ENCODE measurements at places on chromosomes 13 and 19.

DNA sequence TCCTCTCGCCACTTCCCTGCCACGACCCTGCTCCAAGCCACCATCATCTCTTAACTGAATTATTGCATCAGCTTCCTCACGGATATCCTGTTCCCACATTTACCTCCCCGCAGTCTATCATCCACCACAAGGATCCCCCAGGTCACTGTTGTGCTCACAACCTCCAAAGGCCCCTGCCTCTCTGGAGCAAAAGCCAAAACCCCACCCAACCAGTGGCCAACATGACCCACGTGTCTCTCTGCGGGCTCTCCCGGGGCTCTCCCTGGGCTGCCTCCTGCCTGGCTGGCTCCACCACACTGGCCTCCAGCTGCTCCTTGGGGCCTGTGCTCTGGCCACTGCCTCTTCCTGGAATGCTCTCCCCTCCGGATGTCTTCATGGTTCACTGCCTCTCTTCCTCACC, 809.3 kb downstream of the UQCRFS1 start:
- no peak for DNase-seq

DNA sequence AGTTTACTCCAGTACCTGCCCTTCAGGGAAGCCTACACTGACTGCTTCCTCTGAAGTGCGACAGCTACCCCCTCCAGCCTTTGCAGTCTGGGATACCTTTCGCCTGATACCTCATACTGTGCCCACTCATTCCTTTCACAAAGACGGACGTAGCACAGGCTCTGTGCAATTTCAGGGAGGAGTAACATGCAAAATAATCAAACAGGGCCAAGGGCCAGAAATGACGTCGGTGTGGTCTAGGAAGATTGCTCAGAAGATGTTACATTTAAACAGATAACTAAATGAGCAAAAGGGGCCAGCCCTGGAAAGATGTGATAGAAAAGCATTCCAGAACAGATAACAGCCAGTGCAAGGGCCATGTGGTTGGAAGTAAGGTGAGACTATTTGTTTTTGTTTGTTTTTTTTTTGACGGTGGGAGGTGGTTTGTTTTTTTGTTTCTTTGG, 6.6 kb upstream of the DDX39A start:
- no peak for DNase-seq

DNA sequence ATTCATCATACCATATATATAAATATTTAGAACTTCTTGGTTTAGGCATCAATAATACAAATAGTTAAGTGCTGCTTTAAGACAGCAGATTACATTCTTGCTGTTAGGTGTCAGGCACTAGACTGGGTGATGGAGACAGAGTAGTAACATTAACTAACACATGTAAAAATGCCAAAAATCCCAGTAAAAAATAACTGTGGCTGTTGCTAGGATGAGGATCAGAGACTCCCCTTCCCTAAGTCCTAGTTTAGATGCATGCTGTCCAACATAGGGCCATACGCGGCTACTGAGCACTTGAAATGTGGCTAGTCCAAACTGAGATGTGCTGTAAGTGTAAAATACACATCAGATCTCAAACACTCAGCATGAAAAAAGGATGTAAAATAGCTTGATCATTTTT, 94.7 kb downstream of the CDADC1 start:
- DNase-seq: no peak

- no peak for DNase-seq
Observed at GRCh38 chr13:45327253-45327955, 13.6 kb downstream of the TPT1 start.

DNA sequence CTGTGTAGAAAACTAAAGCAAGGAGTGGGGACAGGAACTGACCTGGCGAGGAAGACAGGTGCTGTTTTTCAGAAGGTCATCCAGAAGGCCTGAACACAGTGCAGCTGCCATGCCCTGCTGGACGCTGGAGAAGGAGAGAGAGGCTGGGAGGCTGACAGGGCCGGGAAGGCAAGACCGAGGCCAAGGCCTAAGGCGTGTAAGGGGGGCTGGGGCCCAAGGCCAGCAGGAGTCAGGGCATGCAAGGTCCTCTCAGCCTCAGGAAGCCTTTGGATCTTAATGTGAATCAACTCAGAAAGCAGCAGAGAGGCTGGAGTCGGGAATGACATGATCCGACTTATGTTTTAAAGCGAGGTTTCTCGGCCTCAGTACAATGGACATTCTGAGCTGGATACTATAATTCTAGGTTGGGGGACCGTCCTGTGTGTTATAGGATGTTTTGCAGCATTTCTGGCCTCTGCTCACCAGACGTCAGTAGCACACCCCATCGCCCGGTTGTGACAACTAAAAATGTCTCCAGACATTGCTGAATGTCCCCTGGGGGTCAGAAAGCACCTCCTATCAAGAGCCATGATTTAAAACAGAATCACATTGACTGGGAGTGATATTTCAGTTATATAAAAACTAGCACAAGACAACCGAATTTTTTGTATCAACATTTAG, 530.4 kb downstream of the MYO16 start:
- no peak for DNase-seq

GRCh38 chr13:44961997-44962396, 27.3 kb downstream of the NUFIP1 start:
- no peak for DNase-seq

- DNase-seq: no peak
Observed at GRCh38 chr19:40589591-40590429, 11.4 kb upstream of the LTBP4 start.

DNA sequence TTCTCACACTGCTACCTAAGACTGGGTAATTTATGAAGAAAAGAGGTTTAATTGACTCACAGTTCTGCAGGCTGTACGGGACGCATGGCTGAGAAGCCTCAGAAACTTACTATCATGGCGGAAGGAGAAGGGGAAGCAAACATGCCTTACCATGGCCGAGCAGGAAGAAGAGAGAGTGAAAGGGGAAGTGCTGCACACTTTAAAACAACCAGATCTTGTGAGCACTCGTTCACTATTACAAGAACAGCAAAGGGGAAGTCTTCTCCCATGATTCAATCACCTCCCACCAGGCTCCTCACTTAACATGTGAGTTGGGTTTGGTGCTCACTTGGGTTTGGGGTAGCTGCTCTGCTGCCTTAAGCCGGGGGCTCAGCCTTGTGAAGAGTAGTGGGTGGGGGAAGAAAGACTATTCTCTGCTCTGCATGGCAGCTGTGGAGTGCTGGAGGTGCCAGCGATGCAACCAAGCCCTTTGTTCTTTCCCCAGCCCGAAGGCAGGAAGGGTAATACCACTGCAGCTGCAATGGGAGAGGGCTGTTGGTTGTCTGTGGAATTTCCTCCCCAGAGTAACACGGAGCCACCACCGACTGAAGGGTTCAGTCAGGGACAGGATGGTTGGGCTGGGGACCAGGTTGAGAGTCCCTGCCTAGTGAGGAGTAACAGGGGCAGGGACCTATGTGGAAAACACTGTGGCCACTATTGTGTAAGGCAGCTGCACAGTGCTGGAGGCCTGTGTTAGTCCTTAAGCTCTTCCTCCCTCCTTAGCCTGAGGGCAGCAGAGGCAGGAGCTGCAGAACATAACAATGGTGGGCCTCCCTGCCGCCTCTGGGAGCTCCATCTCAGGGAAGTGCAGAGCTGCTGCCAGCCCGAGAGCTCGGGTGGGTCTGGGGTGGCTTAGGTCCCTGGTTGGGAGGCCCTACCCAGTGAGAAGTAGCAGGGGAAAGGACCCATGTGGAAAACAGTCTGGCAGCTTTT, 1262.5 kb downstream of the EFNB2 start:
- no peak for DNase-seq

DNA sequence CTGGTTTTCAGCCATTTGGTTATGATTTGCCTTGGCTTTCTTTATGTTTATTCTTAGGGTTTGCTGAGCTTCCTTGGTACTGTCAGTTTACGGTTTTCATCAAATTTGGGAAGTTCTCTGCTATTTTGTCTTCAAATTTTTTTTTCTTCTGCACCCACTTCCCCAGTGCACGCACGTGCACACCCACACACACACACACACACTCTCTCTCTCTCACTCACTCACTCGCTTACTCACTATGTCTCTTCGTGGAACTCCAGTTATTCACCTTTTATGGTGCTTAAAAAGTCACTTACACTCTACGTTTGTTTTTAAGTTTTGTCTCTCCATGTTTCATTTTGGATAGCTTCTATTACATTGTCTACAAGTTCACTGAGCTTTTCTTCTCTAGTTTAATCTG, 7.1 kb downstream of the AKAP11 start:
- peak; percentile 28 for DNase-seq

DNA sequence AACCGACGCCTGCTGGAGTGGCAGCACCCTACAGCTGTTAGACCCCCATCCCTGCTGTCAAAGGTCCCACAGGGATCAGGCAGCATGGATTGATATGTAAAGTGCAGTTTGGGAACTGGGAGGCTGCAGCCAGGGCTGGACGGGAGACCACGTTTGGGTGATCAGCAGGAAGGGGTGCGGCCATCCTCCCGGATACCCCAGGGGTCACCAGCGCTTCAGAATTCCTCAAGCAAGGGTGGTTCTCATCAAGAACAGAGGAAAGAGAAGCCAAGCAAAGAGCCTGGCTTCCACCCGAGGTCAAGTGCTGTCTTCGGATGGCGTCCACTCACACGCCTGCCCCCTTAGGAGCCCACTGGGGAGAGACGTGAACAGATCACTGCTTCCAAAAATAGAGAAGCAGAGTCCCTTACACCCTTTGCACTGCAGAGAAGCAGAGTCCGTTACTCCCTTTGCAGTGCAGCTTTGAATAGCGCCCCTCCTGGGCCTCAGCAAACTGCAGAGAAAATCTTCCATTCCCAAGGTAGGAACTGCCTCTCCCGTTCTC, 35.5 kb downstream of the DHRS12 start:
- DNase-seq: no peak

GRCh38 chr13:52130641-52131040, 1.8 kb upstream of the NEK5 start:
- DNase-seq: no peak

- DNase-seq: no peak
Observed at GRCh38 chr19:12802267-12803106, 618 bp downstream of the THSD8 start.

- no peak for DNase-seq
Observed at GRCh38 chr19:42619271-42619670, 24.5 kb upstream of the CEACAM8 start.

DNA sequence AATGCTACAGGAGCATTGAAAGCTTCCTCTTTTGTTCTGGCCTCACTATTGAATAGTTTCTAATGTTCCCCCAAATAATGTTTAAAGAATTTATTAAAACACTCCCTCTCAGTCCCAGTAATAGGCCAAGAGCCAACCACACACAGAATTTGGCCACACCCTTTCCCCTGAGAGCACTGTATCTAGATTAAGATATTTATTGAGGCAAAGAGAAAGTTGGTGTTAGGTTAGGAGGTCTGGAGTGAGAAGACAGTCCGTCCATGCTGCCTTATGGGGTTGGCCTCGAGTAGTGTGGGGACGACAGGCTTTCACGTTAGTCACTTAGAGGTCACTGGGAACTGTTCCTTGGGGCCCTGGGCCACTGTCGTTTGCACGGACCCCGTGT, 122.9 kb upstream of the RNF113B start:
- no peak for DNase-seq

- DNase-seq: no peak
Observed at GRCh38 chr19:48636859-48637448, at the start of gene DBP. Gene DBP (minus strand): TSS chr19:48637379. CDS start chr19:48636994, 385 bp downstream.

DNA sequence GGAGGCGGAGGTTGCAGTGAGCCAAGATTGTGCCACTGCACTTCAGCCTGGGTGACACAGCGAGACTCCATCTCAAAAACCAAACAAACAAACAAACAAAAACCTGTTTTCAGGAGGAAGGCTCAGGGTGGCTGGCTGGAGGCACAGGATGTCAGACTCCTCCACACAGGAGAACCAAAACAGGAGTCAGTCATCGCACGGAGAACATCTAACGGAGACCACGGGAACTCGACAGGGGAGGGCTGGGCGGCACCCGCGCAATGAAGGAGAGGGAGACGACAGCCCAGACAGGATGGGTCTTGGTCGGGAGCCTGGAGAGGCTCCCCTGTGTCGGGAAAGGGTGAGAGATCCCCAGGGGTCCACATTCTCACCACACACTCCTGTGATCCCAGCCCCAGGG, 20.8 kb upstream of the SLC7A9 start:
- DNase-seq: no peak

- DNase-seq: no peak
Observed at GRCh38 chr13:79604752-79605151, 123.8 kb downstream of the NDFIP2 start.

DNA sequence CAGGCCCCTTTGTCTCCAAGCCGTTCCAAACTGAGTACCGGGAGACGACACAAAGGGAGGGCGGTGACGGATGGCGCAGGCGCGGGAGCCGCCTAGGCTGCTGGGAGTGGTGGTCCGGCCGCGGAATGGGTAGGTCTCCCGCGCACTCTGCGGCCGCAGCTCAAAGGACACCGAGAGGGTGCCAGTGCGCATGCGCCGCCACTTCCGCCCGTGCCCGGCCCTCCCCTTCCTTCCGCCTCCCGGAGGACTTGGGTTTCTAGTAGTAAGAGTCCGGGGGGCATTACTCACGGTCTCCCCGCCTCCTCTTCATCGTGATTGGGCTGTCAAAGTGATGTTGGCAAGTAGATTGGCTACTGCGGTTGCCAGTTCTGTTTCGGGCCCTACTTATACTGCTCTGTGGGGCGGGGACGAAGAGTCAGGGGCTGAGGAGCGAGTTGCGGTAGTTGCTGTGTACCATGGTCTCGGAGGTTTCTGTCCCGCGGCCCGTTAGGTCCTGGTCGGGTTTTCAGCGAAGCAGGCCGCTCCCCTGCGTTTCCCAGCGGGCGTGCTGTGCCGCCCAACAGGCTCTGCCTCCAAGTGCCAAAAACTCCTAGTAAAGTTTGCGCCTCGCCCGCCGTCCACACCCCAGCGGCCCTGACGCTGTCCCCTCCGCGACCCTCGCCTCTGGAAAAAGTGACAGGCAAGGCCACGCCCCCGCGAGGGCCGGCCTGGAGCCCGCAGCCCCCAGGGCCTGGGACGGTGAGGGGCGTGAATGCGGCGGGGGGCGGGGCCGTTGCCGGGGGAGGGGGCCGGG, 455 bp upstream of the ING1 start:
- DNase-seq: peak; percentile 99

DNA sequence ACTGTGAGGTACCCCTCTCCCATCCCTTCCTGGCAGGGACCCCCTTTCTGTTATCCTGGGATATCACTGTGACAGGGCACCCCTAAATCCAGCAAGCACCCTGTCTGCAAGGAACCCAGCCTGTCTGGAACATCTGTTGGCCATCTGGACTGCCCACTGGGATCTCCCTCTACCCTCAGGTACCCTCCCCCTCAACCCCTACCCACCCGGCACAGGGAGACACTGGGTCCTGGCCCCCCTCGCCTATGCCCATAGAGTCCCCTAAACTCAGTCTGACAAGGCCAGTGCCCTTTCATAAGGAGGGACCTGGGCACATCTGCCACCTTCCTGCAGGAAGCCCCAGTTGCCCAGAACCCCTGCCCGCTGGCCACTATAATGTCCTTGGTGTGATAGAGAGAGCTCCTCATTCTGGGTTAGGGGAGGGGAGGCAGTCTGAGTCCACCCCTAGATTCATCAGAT, 2.8 kb upstream of the SLC27A5 start:
- no peak for DNase-seq
